ENCODE measurements at places on chromosomes 11 and 22.

- DNase-seq, result no peak
These were observed 63.7 kb upstream of the HORMAD2 start for GRCh38 chr22:30016596-30016995.

- DNase-seq, result no peak
These were observed 2.2 kb downstream of the SEC14L2 start for GRCh38 chr22:30398685-30399680.

DNA sequence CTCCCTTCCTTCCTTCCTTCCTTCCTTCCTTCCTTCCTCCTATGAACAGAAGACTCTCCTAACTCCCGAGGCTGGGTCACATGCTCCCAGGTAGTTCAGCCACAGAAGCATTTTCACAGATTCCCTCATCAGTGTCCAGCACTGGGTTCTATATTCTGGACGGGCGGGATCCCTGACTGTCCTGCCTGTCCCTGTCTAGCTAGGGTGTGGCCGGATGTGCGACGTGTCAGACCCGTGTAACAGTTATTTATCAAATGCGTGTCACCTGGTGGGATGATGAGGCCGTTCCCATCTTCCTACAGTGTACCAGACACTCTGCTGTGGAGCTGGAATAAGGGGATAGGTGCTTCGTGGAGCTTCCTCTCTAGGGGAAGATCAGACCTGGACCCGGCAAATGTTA lies 901.0 kb downstream of the BRD1 start:
- no peak for DNase-seq

DNA sequence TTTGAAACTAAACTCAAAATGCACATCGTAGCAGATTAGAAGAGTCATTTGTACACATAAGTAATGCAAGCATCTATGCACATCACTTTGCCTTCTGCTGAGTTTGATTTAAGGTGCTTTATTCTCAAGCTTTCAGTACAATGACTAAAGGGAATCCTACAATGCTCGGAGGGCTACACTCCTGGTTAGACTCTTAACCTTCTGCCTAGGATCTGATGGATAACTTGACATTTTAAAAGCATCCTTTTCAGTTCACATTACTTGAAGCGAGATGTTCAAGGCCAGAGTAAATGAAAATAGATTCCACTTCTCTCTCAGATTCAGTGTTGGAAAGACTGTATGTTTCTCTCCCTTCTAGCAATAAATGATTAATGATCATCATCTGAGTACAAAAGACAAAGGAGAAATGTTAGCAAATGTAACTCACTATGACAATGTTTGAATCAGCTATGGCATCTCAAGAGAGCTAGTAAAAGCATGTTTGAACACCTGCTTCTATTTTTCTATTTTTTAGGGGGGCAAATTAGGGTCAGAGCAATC lies 259.2 kb upstream of the ANO3 start:
- DNase-seq, result no peak

DNA sequence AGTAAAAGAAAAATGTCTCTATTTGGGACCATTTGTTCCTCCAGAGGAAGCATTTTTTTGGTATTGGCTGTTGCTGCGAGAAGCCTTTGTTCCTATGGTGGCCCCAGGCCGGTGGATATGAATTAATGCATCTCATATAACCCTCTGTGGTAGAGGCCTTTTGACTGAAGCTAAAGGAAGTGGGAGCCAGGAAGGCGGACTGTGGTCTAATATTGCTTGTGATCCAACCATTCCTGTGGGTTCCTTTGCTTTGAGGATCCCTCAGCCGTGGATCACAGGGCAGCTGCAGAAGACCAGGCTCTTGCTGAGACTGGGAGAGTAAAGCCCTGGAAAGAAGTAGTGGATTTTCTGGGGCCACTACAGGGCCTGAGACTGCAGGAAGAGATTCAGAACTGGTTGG lies 68.3 kb upstream of the NAV2 start:
- no peak for DNase-seq

- no peak for DNase-seq
These were observed 28.9 kb downstream of the AP2A2 start for GRCh38 chr11:954392-955153.

GRCh38 chr22:24731761-24732160 lies 42.8 kb downstream of the PIWIL3 start:
- DNase-seq, result no peak

DNA sequence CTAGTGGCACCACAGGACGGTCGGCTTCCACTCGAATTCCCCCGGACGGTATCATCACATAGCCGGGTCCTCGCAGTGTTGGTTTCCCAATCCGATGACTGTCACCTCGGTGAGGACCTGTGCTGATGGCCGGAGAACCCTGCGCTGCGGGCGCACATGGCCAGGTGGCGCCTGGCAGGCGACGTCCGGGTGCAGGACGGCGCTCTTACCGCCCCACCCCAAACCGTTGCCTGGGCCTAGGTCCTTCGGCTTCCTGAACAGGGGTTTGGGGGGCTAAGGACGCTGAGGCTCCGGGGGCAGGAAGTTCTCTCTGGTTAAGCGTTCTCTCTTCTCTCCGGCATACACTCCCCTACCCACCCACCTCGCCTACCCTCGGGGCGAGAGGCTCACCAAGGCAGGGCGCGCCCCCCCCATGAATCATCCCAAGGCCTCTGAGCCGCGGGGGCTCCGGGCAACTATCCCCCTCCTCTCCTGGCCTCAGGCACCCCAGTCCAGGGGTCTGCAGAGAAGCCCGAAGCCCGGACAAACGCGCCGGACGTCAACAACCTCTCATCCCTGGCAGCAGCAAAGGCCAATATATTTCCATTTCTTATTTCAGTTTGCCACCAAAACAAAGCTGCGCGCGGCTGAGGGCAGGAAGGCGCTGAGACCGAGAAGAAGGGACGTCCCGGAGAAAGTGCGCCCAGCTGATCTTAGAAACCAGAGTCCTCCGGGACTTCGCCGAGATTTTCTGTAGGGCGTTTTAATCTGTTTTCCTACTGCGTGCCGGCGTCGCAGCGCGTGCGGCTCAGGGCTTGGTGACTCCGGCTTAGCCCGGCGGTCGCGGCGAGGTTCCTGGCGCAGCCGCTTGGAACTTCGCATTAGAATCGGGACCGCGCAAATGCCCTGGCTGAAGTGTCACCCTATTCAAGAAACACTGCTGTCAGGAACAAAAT lies 5.6 kb downstream of the ALX4 start:
- DNase-seq, result no peak

GRCh38 chr11:129388824-129389223 lies 13.2 kb downstream of the BARX2 start:
- DNase-seq, result no peak
